Fibroblast of skin of back (primary cell): ENCODE measurements at places on chromosomes 13 and 19.

GRCh38 chr19:50047671-50048070 lies 21.9 kb downstream of the ZNF473 start:
- no peak for DNase-seq

GRCh38 chr19:54136086-54136863 lies 1.3 kb upstream of the CNOT3 start:
- no peak for DNase-seq

DNA sequence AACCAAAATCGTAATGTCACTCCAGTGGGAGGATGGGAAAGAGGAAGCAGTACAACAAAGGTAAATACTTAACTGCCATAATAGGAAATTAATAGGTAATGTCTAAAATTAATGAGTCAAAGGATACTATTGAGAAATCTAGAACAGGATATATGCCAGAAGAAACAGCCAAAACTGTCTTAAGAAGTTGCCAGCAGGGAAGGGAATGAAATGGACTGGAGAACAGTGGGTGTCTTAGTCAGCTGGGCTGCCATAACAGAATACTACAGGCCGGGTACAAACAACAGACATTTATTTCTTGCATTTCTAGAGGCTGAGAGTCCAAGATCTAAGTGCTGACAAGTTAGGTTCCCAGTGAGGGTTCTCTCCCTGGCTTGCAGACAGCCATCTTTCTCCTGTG lies 40.3 kb upstream of the IPO5 start:
- no peak for DNase-seq

GRCh38 chr13:113069861-113070805 lies 35.5 kb upstream of the F7 start:
- no peak for DNase-seq

GRCh38 chr19:48928164-48929025 lies 5.1 kb upstream of the DHDH start:
- DNase-seq: no peak

GRCh38 chr19:29454109-29454508 lies 71.7 kb upstream of the VSTM2B start:
- DNase-seq: no peak

- peak; percentile 99 for DNase-seq
Observed at GRCh38 chr19:39403331-39404312, 3.0 kb upstream of the ZFP36 start.

- no peak for DNase-seq
Observed at GRCh38 chr13:74623761-74624160, 489.6 kb upstream of the KLF12 start.

- DNase-seq: no peak
Observed at GRCh38 chr13:30845297-30846214, 60.5 kb upstream of the MEDAG start.

DNA sequence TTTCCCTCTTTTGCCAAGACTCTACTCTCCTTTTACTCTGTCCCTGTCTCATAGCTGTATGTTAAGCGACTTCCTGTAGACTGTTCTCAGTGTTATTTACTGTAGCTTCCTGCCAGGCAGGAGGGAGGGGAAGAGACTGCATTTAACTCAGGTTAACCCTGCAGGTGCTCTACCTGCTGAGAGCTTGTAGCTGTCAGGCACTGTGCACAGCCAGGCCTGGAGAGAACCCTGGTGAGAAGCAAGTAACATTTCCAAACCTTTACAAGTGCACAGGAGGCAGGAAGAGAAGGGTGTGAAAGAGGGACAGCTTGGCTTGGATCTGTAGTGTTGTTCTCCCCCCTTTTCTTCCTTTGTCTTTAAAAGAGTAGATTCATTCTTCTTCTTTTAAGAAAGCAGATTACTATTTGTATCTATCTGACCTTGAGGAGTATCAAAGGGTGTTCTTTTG lies 167.1 kb downstream of the LMO7 start:
- no peak for DNase-seq

DNA sequence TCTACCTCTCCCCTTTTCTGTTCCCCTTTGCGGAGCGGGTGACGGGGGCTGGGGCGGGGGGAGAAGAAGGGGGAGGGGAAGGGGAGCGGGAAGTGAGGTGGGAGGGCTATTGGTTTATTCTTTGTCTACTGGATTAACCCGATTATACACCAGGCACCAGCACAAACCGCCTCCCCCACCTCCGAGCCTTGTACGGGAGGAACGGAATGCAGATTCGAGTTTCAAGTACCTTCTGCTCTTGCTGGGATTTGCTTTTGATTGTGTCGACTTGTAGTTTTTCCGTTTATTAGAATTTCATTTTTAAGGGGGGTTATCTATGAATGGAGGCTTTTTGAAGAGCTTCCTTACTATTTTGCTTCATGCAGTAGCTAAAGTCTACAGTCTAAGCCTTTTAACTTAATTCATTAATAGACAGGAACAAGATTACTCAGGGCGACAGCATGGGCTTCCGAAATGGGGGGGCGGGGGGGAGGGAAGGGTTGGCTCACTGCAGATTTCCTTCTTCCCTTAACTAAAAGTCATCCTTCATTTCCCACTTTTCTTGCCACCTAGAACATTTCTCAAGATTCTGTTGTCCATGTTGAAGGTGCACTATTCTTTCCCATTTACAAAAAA lies 937 bp upstream of the SPRY2 start:
- peak; percentile 30 for DNase-seq

DNA sequence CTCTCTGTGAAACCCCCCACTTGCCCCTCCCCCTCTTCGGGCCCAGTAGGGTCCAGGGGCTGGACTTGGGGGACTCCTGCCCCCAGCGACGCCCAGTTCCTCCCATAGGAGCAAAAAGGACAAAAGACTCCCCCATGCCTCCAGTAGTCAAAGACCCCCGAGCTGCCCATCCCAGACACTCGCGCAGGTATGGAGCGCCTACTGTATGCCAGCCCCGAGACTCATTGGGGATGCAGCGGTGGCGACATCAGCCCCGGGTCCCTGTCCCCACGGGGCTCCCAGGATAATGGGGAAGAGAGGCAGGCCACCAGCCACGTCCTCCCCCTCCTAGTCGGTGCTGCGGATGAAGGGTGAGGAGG lies 18.3 kb upstream of the ZNRF4 start:
- no peak for DNase-seq

- no peak for DNase-seq
Observed at GRCh38 chr19:49217382-49217781, 59.8 kb downstream of the TRPM4 start.

DNA sequence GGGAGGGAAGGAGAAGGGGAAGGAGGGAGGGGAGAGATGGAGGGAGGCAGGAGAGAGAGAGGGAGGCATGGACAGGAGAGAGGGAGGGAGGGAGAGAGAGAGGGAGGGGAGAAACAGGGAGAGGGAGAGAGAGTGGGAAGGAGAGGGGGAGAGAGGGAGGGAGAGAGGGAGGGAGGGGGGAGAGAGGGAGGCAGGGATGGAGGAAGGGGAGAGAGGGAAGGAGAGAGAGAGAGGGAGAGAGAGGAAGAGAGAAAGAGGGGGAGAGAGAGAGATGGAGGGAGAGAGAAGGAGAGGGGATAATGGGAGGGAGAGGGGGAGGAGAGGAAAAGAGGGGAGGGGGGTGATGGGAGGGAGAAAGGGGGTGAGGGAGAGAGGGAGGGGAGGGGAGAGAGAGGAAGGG lies 86.8 kb upstream of the VSTM2B start:
- DNase-seq: no peak

DNA sequence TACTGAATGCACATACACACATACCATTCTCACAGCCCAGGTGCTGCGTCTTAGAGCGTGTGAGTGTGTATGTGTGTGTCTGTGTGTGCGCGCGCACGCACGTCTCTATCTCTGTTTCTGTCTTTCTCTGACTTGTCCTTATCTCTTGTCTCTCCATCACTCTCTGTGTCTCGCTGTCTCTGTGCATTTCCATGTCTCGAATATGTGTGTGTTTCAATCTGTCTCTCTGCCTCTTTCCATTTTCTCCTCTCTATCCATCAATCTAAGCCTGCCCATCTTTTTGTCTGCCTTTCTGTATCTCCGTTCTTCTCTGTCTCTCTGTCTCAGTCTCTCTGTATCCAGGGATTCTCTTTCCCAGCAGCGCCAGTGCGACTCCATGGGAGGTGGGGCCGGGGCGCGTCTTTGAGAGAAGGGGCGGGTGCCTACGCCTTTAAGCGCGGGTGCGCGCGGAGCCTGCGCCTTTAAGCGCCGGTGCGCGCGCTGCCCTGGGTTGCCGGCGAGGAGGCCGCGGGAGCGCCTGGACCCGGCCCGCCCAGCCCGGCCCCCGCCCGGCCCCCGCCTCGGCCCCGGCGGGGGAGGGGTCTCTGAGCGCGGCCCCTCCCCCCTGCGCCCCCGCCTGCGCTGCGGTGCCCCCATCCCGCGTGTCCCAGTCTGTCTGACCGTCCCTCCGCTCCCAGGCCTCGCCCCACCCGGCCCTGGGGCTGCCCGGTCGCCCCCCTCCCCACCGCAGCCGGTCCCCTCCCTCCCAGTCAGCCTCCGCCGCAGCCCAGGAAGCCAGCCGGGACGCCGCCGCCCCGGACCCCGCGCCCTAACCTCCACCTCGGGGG lies at the start of gene LRFN3:
LRFN3 (plus strand) TSS at position 464 of the 827 bp plus-strand sequence. CDS start 3,052 bp downstream, outside the sequence.
- peak; percentile 79 for DNase-seq

DNA sequence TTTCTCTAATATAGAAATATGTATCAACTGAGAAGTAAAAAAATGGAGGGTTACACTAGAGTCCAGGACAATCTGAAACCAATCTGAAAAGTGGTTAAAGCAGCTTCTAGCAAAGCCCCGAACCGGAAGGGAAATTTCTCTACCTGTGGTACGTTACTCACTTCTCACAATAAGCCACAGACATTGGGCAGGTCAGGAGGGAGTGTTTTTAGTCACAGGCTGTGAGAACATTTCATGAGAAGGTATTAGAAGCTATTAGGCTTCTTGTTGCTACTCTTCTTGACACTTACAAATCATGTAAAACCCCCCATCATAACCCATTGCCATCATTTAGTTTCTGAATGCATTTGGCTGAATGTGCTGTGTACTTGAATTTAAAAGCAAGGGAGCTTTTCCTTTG lies 120.9 kb downstream of the NUFIP1 start:
- DNase-seq: no peak

DNA sequence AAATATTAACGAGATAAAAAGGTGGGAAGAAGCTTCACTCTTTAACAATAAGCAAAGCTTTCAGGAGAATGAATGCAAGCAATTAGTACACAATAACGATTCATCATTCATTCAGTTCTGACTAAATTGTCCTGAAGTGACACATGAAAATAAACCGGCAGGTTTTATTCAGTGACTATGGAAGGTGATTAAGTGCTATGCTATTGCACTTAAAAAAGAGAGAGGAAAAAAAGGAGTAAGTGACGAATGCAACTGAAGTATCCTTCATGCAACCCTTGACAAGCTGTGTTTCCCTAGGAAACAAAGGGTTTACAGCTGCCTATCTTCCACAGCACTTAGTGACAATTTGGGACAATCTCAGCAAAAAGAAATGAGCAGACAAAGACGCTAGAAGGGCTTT lies 1.4 kb downstream of the LIG4 start:
- DNase-seq: peak; percentile 15

GRCh38 chr19:38793177-38793576 lies 4.2 kb downstream of the LGALS7B start:
- DNase-seq: peak; percentile 56
